ENCODE measurements at places on chromosomes 5 and 9.

- no peak for DNase-seq
Measured at GRCh38 chr5:137831526-137831925, 36.1 kb upstream of the MYOT start.

GRCh38 chr9:128149951-128150593 lies 819 bp downstream of the LCN2 start:
- DNase-seq: no peak

GRCh38 chr9:89638893-89639292 lies 34.1 kb downstream of the GADD45G start:
- DNase-seq: no peak

DNA sequence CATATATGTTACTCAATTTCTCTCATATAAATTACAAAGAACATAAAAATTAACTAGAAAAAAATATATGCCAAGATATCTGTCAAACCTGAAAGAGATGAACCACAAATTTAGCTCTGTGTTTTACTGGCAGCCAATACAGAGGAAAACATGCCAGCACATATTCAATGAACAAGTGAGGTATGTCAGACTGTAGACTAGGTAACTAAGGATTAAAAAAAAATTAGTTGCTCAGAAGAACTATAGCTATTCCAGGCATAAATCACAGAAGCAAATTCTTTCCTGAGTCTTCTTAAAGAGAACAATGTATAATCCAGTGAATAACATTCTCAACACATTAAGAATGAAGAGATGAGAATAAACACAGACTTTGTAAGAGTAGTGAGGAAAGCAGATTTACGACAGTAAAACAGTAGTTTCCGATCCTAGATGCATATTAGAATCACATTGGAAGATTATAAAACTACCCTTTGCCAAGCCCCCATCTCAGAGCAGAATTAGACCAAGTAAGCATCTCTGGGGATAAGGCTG lies 20.6 kb upstream of the CAAP1 start:
- DNase-seq: no peak

- no peak for DNase-seq
Measured at GRCh38 chr5:124908581-124909451, 162.4 kb upstream of the ZNF608 start.

- DNase-seq: no peak
Measured at GRCh38 chr5:54772231-54772630, 213.2 kb downstream of the ESM1 start.

Measured in activated CD8-positive, alpha-beta memory T cell treated with anti-CD3 and anti-CD28 coated beads for 4 hours (primary cell).